Right ventricle myocardium inferior (tissue), 1 donor: ENCODE measurements at places on chromosomes 4 and X. TPM values are rescaled to one million over a fixed set of nuclear protein-coding genes. Genes with fewer than 3 reads are reported as not detected.
A peak's percentile ranks its signal among the peaks of the same experiment; 100 is the strongest.

- DNase-seq, result no peak
These were observed 50.3 kb upstream of the ATP6AP2 start for GRCh38 chrX:40530509-40530908.

GRCh38 chr4:16626945-16627344, 271.5 kb downstream of the LDB2 start:
- no peak for DNase-seq

DNA sequence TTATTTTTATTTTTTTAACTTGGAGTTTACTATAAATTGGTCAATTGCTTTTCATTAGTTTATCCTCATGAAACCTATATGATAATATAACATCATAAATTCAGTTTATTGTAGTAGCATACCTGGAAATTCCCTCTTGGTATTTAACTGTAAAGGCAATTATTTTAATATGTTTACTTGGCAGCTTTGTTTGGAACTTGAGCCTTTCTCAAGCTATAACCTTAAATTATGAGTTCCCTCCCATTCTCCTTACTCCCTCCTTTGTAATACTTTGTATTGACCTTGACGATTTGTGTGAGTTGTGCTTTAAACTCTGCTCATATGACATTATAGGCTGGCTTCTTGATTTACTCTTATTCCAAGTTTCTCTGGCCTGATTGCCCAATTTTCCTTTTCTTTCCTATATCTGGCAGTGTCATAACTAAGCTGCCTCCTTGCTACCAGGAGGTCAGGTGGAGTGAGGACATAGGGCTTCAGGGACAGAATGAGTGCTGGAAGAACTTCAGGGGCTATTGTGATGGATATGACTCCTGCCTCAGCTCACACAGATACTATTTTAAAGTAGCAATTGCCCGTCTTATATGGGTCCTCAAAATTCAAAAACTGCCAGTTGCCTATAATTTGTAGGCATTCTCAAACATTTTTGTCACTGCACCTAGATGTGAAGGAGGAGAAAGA, 77.7 kb downstream of the RAP1GDS1 start:
- DNase-seq, result no peak

DNA sequence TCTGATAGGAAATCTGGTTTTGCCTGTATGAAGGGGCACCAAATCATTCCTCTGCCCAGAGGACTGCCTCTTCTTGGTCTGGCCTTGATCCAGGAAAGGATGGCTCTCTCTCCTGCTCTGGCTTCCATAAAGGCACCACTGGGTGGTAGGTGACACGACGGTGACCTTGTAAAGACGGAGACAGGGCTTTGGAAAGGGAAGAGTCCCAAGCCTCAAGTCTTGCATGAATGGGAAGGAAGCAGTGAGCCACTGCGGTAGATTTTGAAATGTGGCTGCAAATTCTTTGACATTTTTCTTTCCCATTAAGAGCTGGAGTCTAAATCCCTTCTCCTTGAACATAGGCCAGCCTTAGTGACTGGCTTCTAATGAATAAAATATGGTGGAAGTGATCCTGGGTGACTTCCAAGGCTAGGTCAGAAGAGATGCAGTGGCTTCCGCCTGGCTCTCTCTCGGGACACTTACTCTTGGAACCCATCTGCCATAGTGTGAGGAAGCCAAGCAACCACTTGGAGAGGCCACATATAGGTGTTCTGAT, 347.4 kb downstream of the BCOR start:
- no peak for DNase-seq

- DNase-seq, result peak; percentile 65
These were observed 30.1 kb upstream of the MXD4 start for GRCh38 chr4:2291705-2292645.

DNA sequence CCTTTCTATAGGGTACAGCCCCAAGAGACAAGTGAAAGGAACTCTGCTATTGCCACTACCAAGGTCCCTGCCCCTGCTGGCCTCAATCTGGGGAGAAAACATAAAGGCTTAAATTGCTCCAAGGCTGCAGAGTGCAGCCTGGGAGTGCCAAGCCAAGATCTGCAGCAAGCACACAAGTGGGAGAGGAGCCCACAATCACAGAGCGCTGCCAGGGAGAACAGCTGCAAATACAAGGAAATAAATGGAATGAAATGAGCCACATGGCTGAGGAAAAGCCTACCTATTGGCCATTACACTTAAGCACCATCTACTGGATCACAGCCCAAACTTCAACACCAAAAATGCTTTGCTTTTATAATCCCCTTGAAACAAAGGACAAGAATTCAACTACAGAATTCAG, 582.4 kb downstream of the FAM133A start:
- DNase-seq, result no peak

DNA sequence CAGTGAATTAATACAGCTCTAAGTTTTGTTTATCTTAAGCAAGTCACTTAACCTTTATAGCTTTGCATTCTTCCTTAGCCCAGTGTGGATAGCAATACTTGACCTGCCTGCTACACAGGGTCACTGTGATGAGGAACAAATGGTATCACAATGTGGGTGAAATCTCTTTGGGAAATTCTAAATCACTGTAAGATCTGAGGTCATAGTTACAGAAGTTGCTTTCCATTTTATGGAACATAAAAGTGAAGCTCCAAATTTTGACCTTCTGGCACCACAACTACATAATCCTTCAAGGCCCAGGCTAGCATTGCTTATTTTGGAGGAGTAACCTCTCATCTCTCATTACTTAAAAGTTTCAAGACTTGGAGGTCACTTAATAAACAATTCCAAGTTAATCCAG, 227.7 kb downstream of the USP46 start:
- DNase-seq, result no peak

- DNase-seq, result no peak
These were observed 25.2 kb upstream of the SMIM20 start for GRCh38 chr4:25888781-25889180.

DNA sequence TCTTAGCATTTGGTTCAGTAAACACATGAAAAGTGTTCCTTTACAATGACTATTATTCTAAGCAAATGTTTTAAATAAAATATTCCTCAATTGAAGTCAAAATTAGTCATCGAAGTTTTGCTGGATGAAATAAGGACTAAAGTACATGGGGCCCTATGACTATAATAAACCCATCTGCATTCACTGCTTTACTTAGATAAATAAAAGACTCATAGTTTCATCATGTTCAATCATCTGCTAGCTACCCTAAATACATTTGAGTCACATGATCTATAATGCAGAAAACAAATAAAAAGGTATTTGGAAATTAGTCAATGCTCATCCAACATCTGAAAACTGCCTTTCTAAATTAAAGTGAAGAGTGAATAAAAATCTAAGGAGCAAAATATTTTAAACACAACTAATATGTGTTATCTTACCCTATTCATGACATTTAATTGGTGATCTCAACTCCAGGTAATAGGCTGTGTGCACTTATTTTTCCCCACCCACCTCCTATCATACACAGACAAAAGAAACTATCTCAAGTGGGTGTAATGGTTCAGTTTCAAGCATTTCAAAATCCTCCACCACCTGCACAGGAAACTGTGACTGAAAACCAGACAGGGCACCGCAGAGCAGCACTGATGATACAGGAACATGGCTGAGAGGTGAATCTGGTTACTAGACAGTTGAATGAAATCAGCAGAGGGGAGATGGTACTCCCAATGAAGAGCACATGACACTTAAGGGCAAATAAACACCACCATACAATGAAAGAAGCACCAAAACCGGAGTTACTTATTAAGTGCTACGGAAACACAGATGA, 78.6 kb downstream of the CAMK2D start:
- no peak for DNase-seq

GRCh38 chrX:65253817-65254216, 277.6 kb upstream of the ZC4H2 start:
- no peak for DNase-seq

DNA sequence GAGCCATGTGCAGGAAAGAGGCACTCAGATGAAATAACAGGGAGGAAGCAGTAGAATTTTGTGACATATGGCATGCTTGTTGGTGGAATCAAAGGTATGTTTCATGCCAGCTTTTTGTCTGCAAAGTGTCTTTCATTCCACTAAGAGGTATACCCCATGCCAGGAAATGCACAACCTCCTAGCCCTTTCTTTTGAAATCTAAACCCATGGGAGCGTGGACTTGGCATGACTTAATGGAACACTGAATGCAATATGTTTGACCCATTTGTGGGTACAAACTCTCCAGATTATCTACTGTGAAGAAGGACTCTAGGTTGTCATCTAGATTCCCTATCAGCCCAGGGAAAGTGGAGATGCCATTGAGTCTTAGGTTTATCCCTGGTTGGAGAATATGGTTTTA, 338.3 kb upstream of the TEX13C start:
- DNase-seq, result no peak

GRCh38 chr4:150289881-150290280, 211.6 kb downstream of the DCLK2 start:
- no peak for DNase-seq

DNA sequence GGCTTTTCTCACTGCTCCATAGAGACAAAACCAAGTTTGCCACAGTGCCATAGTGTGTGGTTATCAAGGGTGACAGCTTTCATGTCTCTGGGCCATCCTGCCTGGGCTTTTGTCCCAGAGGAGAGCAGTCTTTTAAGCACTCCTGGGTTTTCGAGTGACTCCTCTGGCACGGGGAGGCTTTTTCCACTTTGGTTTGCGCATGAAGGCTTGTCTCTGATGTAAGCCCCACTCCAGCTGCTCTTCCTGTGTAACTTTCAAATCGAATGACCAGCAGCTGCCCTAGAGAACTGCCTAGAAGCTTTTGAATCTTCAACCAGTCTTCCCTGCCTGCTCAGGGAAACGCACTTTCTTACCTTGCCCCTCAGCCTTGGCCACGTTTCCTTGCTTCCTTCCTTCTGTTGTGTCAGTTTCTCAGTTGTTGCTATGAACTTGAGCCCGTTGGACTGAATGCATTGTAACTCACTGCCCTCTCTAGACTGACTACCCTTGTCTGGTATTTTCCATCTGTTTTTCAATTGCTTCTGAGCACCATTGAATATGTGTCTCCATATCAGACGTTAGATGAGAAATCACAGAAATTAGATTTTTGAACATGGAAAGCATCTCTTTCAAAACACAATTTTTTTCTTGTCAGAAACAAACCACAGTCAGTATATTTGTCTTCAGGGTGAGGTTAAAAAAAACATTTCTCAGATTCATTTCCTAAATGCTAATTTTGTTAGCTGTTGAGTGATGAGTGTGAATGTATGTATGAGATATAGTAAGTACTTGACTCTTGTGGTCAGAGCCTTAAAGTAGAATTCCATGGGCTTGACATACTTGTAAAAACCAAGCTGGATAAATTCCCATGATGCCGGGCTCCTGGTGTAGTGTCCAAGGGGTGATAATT, 45.3 kb downstream of the SLC9A6 start:
- DNase-seq, result peak; percentile 53

GRCh38 chr4:68518889-68519288, 57.2 kb downstream of the UGT2B17 start:
- DNase-seq, result no peak

DNA sequence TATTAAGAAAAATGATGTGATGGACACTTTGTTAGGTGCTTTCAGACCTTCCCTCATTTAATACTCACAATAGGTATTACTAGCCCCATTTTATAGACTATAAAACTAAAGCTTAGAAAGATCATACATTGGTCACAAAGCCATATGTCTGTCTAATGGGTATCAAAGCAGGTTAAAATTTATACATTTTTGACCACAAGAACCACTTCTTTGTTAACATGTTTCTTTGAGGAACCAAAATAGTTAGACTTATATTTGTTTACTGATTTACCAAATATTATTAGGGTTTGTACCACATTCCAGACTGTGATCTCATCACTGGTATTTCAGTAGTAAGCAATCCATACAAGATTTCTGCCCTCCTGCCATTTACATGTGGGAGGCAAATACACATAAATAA, 363.3 kb downstream of the NAF1 start:
- DNase-seq, result no peak

DNA sequence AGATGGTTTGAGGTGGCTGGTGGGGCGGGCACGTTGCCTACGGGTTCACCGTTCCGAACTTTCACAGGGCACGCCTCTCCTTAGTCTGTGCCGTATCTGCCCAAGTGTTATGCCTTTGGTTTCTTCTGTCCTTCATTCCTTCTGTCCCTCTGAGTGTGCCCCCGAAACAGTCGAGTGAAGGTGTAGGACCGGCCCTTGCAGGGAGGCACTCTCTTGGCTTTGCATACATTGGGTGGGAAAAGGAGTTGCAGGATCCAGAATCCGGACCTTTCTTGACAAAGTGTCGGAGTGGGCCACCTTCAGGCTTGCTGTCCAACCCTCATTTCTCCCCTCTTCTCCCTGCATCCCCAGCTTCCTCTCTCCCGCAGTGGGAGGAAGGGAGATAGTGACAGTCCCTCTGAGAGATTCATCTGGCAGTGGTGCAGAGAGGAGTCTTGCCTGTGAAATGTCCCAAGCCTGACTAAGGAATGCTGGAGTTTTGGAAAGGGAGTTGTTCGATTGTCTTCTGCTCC, 569 bp downstream of the ARFIP1 start:
- DNase-seq, result no peak

GRCh38 chr4:151772274-151772673, 11.5 kb upstream of the GATB start:
- DNase-seq, result no peak

GRCh38 chr4:108337923-108338322, 169.2 kb upstream of the LEF1 start:
- DNase-seq, result no peak

The C4orf46 gene
- 3.7 TPM for total RNA-seq

The TEX13B gene
- not detected for total RNA-seq

The TLR2 gene
- 4.4 TPM for total RNA-seq

The SLC10A4 gene
- total RNA-seq, result not detected

The GAB3 gene
- total RNA-seq, result 12.1 TPM

The DCAF8L2 gene
- total RNA-seq, result not detected

The IL1RAPL1 gene
- total RNA-seq, result 4.0 TPM

The C4orf36 gene
- 0.78 TPM for total RNA-seq
